ENCODE measurements at places on chromosomes 16 and 17. TPM values are rescaled to one million over a fixed set of nuclear protein-coding genes. Genes with fewer than 3 reads are reported as not detected.

The OR1A1 gene
- polyA plus RNA-seq, result not detected

DNA sequence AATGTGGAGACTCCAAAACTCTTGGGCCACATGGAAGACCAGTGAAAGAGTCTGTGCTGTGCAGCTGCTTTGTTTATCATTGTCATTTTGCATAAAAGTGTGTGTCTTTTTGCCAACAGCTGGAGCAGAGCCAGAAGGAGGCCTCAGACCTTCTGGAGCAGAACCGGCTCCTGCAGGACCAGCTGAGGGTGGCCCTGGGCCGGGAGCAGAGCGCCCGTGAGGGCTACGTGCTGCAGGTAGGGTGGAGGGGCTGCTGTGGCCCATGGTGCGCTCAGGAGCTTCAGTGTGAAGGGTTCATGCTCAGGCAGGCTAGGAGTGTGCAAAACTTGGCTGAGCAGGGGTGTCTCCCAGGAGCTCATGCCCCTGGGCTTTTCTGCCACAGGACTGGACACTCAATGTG is 45.0 kb downstream of the PLD6 start:
- DNase-seq, result no peak

DNA sequence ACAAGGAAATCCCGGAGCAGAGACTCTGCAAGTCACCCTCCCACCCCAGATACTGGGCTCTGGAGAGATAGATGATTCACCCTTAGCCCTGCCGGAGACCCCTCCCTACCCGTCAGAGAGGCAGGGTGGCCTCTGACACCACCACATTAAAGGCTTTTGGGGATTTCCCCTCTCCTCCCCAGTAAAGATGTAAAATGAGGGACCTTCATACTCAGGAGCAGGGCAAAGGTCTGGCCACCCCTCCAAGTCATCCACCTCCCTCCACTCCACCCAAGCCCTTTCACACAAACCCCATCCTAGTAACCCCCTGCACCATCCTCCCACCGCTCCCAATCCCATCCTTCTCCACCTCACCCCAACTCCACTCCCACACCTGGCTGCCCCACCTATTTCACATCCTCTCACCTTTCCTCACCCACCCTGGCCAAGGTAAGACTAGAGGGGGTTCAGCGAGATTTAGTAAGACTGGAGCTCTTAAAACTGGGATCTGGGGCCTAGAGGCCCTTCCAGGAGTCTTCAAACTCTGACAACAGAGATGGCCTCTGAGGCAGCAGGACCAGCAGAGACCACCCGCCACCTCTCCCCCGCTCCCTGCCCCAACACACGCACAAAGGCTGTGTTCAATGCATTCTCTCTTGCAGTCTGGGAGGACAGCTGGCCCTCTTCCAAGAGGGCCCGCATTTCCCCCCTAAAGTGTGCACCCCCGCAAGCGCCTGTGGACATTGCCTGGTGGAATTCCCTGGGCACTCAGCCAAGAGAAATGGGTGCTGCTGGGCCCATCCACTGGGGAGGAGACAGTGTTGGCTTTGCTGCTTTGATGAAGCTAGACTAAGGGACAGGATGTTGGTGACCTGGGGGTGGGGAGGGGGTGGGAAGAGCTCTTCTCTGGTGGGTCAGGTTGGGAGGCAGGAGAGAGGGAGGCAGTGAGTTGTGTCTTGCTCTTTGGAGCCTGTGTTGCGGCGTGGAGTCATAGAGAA is 1.1 kb downstream of the ABAT start:
- DNase-seq, result no peak

The DOC2A gene
- polyA plus RNA-seq, result 0.77 TPM

All from right cardiac atrium (tissue), 5 donors.